Immature natural killer cell (primary cell): ENCODE measurements at places on chromosomes 4 and X.

GRCh38 chr4:11436084-11436483, 7.4 kb upstream of the HS3ST1 start:
- DNase-seq = no peak

GRCh38 chrX:40402831-40403533, 177.8 kb upstream of the ATP6AP2 start:
- no peak for DNase-seq

GRCh38 chr4:118836301-118837120, 585 bp upstream of the SEC24D start:
- no peak for DNase-seq

DNA sequence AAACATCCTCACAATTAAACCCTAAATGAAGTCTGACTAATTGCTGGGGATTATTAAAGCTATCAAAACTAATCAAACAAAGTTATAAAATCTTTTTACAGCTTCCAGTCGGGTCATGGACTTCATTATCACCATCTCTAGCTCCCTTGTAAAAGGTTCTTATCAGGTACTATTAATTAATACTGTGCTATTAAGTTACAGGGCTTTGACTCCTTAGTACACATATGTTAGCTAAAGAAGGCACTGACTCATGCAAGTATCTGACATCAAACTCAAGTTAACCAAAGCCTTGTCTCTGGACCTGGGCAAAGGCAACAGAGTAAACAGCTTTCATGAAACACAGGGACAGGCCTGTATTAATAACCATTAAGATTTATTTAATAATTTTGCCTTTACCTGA, 7.9 kb upstream of the ADH4 start:
- DNase-seq = no peak

DNA sequence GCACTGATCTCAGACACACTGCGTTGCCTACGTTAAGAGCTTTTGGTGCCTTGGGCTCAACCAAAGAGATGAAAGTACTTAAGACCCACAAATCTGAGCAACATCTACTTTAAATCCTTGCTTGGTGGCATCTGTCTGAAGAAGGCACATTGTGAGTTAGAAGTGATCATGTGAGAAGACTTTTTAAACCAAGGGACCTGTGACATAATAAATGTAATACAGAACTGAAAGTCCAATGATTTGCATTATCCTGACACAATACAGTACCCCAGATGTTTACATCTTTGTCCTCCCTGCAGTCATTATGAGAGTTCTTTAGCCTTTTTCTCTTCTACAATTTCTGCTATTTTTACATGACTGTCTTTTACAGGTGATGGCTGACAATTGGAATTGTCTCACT, 96.7 kb upstream of the FTHL17 start:
- no peak for DNase-seq

DNA sequence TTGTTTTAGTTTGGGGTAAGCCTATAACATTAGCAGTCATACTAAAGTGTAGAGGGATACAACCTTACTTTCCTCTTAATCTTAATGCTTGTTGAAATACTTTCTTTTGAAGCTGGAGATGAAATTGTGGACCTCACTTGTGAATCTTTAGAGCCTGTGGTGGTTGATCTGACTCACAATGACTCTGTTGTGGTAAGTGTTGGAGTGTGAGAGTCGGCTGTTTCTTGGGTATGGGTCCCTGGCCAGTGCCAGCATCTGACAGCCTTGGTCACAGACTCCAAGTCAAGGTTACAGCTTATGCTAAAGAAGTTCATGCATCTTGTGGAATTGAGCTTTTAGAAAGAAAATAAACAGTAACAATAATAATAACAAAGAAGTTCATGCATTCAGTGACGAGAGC, 31.6 kb downstream of the RNF4 start:
- no peak for DNase-seq

- DNase-seq = no peak
Measured at GRCh38 chr4:87911252-87911774, 64.2 kb upstream of the SPP1 start.

- DNase-seq = no peak
Measured at GRCh38 chr4:15936495-15936894, 2.0 kb downstream of the FGFBP1 start.

- no peak for DNase-seq
Measured at GRCh38 chrX:106023947-106024346, 14.6 kb downstream of the SERPINA7 start.

- no peak for DNase-seq
Measured at GRCh38 chrX:17370191-17370590, 4.8 kb upstream of the NHS start.

- no peak for DNase-seq
Measured at GRCh38 chrX:14228611-14229010, 198.9 kb upstream of the GEMIN8 start.

DNA sequence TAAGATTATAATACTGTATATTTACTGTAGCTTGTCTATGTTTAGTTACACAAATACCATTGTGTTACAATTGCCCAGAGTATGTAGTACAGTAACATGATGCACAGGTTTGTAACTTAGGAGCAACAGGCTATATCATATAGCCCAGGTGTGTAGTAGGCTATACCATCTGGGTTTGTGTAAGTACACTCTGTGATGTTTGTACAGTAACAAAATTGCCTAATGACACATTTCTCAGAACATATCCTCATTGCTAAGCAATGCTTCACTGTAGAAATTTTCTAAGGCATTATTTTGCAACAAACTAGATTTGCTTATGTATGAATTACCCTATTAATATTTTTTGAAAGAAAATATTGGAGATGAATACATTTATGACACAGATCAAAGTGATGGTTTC, 1390.9 kb downstream of the C4orf33 start:
- DNase-seq = no peak

GRCh38 chr4:139297001-139297410, 4.3 kb upstream of the NAA15 start:
- DNase-seq = no peak

DNA sequence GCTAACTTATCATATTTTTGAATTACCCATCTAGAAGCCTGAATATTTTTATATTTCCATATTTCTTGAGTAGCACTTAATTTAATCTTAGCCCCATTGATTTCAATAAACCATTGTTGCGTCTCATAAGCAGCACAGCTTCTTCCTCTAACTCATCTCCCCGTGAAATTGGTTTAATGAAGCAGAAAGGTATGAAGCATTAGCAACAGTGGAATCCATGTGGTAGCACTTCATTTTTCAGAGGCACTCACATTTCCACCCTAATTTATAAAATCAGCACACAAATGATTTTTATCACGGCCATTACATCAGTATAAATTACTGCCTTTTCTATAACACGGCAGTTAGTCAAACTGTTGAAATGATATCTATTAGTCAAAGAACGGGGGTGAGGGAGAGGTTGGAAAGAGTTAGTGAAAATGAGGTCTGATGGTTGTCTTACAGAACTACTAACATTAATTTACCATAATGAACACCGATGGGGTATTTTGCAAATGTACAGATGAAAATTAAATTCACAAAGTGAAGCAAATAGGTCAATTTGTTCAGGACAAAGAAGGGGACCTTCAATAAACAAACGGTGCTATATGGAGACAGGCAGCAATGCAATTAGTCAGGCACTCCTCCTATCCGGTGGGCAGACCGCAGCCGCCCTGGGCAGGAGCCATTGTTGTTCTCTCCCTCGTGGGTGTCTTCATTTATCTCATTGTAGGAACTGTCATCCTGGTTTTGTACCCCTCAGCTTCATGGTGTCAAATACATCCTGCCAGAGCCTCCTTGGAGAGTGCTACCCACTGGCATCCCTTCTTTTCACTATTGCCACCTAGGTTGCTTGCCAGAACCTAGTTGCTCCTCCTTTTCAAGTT, 205.7 kb downstream of the SOX3 start:
- DNase-seq = no peak

DNA sequence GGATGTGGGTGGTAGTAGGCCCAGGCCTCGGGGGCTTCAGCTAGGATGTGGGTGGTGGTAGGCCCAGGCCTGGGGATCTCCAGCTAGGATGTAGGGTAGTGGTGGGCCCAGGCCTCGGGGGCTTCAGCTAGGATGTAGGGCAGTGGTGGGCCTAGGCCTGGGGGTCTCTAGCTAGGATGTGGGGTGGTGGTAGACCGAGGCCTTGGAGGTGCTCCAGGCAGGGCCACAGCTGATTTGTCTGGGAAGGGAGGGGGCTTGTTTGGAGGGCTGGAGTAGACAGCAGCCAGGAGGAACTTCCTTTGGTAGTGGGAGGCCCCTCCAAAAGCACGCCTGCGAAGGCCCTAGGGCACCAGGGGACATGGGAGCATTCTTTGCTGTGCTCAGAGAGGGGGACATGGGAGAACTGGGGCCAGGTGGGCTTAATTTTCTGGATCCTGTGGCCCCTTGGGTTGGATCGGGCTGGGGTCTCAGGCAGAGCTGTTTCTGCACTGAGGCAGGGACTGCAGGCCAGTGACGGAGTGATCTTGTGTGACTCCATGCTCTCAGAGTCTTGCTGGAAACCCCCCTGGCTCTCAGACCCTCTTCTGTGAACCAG, 3.3 kb upstream of the SPON2 start:
- DNase-seq = no peak

DNA sequence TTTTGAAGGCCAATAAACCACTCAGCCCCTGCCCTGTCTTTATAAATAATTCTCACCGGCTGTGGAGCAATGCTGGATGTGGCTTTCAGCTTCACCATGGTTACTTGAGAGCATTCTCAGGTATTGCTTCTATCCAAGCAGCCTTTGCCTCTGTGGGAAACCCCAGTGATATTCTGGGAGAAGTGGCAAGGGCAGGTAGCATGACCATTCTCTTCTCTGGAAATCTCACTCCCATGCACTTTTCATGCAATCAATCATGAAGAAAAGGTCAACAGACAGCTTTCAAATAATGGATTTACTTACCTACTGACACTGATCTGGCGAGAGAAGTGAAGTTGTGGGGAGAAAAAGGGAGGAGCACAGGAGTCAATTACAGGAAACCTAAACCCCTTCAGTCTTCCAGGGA, 49.5 kb downstream of the UNC5C start:
- DNase-seq = no peak

DNA sequence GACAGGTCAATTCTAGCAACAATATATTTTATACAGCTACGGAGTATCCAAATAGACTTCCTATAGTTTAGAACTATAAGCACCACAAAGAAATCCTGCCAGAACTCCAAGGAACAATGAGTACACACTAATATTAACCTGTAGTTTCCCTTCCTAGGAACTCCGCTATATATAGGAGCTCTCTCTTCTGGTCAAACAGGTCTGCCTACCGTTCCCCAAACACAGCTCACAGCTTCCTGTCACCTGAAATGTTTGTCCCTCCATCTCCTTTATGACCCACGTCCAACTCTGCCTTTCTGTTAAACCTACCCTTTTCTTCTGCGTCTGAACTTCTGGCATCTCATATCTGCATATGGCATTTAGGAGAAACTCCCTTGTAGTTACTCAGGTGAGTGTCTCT, 10.5 kb upstream of the GJB1 start:
- DNase-seq = no peak

GRCh38 chr4:18850867-18851266, 829.3 kb upstream of the LCORL start:
- DNase-seq = no peak

DNA sequence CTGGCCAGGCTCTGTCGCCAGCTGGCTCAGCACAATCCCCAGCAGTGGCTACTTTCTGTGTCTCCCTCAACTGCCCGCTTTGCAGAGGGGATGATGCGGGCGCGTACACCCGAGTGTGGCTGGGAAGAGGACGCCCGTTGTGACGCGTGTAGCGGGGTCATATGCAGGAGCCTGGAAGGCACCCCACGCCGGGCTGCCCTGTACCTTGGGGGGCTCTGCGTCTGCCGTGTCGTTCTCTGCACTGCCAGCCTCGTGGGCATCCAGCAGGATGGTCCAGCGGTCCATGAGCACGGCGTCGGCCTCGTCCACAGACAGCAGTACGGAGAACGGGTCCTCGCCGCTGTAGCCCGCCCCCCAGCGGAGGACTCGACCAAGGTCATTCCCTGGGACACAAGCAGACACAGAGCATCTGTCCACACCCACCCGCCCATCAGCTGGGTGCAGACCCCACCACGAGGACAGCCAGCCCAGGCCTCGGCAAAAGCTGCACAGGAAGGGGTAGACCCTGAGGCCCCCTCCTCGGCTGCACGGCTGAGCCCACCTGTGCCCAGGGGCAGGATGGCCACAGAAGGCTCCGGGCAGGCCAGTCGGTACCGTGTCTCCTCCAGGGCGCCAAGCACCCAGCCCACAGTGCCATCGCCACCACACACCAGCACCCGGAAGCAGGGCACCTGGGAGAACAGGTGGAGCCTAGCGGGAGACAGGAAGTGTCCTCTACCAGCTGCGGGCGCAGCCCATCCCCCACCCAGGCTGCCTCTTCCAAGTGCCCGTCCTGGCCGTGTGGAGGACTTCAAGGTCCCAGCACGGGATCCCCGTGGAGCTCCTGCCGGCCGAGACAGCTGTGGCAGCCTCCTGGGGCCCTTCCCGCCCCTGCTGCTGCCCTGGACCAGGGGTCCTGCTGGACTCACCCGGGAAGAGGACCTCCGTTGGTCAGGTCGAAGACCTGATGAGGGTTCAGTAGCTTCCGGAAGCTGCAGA, 10.8 kb downstream of the DGKQ start:
- DNase-seq = no peak

DNA sequence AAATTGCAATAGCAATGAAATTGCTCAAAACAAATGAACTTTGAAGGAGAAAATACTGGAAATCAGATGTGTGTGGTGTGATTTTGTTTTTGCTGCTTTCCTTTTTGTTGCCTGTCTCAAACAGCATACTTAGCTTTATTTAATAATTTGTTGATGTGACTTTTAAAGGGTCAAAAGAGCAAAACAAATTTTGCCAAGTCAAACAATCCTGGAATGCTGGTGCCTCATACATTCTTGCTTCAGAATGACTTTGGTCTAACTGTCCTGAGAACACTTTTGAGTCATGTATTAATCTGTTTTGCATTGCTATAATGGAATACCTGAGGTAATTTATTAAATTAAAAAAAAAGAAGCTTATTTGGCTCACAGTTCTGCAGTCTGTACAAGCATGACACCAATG, 3.4 kb downstream of the PF4V1 start:
- DNase-seq = no peak

DNA sequence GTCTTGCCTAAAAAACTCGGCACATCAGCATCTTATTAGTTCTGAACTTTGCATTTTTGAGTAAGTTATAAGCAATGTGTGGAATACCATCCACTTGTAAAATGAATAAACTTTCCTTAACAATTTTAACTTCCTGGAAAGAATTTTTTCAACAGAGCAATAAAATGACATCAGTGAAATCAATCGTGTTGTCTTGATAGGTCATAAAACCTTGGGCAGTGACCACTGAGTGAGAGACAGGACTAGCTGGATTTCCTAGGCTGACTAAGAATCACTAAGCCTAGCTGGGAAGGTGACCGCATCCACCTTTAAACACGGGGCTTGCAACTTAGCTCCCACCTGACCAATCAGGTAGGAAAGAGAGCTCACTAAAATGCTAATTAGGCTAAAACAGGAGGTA, 403.0 kb upstream of the CNKSR2 start:
- no peak for DNase-seq

GRCh38 chrX:111695297-111695880, 14.4 kb downstream of the ALG13 start:
- DNase-seq = no peak

GRCh38 chr4:7928711-7929110, 10.9 kb downstream of the AFAP1 start:
- no peak for DNase-seq
